ENCODE measurements at places on chromosomes 4 and X. TPM values are rescaled to one million over a fixed set of nuclear protein-coding genes. Genes with fewer than 3 reads are reported as not detected.

DNA sequence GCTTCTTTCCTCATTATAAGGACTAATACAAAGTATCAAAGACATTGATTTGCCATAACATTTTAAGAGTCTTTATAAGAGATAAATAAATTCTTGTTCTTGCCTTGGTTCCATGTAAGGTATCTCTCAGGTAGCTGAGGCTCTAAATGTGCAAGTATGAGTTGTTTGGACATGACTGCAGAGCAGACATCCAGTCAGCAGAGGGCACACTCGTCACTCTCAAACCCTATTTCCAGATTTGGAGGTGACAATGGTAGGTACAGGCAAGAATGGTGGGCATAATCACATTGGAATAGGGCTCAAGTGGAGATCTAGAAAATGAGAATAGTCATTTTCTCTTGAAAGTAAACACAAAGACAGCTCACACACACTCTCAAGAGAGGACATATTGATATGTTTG, 133.3 kb upstream of the ZIC3 start:
- DNase-seq = no peak

DNA sequence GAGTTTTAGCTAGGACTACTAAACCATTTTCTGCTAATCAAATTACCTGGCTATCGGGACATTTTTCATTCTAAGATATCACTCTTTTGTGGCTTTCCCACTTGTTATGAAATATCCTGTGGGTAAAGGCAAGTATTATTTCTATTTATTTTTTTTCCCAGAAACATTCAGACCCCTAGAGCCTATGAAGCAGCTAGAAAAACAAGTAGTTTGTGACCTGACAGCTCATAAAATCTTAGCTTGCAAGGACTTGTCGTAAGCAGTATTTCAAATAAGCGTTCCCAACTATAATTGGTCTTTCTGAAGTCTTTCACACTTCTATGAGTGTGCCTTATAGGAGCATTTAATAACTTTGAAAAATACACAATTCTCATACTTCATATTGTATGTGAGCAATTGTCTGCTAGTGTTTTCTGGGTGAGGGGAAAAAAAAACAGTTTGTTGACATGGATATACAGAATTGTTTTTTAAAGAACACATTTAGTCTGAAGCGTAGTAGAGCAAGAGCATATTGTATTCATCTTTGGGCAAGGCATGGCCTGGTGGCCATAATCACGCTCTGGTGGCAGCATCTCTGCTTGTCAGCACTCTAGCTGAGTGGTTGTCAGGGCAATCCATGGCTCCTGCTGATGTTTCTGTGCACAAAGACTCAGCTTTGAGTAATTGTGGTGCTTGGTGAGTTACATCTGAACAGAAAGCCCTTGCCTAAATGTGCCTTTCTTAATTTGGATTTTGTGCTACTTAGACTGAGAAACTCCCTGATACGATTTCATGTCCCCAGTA, 2.6 kb downstream of the MCUB start:
- no peak for DNase-seq

The ABLIM2 gene
- total RNA-seq = 28.6 TPM

The RASGEF1B gene
- total RNA-seq = 24.4 TPM

The TKTL2 gene
- total RNA-seq = 0.21 TPM

The PARM1 gene
- 263 TPM for total RNA-seq
